Retina (tissue), 1 donor: ENCODE measurements at places on chromosomes 5 and 9.

DNA sequence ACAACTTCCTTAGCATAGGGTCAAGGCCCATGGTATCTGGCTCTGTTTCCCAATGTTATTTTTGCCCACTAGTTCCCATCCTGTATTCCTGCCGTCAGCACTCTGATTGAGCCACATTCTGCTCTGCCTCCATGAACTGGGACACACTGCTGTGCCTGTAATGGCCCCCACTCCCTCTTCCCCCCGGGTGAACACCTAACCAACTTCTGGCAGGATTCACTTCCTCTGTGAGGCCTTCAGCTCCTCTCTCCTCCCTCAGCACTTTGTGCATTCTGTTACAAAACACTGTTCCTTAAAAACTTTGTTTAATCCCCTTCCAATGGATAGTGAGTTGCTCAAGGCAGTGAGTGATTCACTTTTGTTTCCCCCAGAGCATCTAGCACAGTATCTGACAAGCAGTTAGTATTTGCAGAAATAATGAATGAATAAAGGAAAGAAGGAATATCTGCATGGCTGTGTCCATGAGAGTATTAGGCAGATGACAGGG is 183.6 kb downstream of the EFNA5 start:
- no peak for DNase-seq

GRCh38 chr9:91060520-91061343 is 259.1 kb downstream of the SYK start:
- DNase-seq, result no peak

DNA sequence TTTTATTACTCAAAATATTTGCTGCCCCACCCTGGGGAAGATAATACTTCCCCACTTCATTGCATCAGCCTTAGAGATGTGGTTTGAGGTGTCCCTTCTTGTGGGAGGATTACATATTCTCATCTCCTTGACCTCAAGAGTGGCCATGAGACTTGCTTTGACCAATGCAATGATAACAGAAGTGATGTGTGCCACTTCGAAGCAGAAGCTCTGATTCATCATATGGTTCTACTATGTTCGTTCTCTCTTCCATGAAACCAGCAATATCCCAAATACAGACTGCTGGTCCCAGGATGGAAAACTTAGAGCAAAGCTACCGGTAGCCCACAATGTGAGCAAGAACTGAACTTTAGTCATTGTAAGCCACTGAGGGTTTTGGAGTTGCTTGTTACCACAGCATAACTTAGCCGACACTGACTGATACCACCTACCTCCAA is 92.0 kb downstream of the THBS4 start:
- no peak for DNase-seq

DNA sequence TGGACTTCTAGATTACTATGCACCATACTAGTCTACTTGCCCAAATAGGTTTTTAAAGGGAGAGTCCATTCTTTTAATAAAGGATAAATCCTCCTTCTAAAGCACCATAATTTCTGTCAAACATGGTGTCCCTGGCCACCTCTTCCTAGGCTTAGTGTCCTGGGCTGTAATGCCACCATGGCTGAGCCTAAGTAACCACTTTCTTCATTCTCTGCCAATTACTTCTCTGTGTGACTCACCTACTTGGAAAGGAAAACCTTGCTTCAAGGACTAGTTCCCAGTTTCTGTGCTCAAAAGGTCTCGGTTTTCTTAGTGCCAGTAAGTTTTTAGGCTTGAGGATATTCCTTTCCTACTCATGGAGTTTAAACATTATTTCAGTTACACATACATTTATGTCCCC is 273.4 kb downstream of the DENND1A start:
- no peak for DNase-seq

DNA sequence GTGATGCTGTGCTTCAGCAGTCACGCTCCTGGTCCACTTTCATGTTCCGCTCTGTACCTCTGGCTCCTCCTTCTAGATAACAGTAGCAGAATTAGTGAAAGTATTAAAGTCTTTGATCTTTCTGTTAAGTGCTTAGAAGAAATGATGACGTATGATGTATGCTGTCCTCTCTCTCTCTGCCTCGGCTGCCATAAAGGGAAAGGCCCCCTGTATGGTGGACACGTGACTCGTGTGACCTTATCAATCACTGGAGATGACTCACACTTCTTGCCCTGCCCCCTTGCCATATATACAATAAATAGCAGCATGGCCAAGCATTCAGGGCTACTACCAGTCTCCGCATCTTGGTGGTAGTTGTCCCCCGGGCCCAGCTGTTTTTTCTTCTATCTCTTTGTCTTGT is 100.3 kb downstream of the SYK start:
- DNase-seq, result no peak

DNA sequence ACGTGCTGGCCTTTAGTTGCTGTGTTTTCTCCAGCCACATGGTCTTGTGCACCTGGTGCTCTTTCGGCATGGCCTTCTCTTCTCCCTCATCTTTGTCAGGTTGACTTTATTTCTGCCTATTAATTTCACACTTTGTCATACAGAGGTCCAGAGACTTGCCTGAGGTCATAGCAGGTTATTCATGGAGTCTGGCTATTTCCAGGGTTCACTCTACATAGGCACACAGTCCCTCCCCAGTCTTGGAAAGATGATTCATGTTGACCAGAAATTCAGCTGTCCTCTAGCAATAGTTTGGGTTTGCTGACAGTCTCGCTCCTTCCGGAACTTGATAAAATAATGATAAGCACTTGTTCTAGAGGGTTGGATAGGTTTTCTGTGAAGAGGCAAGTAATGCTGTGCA is 81.6 kb downstream of the ARHGAP26 start:
- DNase-seq, result no peak

GRCh38 chr5:179772351-179772750 is 21.4 kb upstream of the LTC4S start:
- no peak for DNase-seq

DNA sequence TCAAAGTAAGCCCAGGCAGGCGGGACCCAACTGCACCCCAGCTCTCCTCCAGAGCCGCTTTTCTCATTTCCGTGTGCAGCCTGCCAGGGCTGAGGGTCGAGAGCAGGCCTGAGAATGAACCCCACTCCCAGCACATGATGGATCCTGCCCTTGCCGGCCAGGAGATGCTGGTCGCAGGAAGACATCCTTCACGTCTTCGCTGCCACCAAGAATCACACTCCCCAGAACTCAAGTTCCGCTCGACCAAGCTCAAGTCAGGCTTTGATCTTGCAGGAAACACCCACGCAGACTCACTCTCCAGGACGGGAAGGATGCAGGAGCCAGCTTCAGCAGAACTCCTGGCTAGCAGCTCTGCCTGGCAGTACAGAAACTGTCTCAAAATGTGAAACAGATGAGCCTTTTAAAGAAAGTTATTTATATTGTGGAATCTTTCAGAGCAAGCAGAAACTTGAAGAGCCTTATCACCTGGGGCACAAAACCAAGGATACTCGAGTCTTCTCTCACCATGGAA is 102.4 kb downstream of the ROR2 start:
- DNase-seq, result no peak

- DNase-seq, result no peak
These were observed 461.8 kb downstream of the KIF4B start for GRCh38 chr5:155475318-155475717.

- no peak for DNase-seq
These were observed 213.4 kb upstream of the ADAMTSL1 start for GRCh38 chr9:18260521-18260920.

DNA sequence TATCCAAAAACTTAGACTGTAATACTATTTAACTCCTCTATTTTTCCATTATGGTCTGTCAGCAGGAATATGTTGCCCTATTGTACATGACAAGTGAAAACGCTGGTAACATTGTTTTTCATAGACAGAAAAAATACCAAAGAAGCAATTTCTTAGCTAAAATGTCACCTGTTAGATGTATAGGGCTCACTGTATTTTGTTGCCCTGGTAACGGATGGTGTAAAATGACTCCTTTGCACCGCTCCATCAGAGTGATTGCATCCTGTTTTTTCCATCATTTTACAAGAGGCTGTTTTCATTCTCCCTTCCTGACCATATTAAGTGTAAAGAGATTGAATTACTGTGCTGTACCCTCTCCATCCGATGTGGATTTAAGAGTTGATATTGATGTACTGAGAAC is 460.1 kb upstream of the TLE4 start:
- no peak for DNase-seq

GRCh38 chr5:9514968-9515367 is 30.9 kb downstream of the SEMA5A start:
- no peak for DNase-seq

DNA sequence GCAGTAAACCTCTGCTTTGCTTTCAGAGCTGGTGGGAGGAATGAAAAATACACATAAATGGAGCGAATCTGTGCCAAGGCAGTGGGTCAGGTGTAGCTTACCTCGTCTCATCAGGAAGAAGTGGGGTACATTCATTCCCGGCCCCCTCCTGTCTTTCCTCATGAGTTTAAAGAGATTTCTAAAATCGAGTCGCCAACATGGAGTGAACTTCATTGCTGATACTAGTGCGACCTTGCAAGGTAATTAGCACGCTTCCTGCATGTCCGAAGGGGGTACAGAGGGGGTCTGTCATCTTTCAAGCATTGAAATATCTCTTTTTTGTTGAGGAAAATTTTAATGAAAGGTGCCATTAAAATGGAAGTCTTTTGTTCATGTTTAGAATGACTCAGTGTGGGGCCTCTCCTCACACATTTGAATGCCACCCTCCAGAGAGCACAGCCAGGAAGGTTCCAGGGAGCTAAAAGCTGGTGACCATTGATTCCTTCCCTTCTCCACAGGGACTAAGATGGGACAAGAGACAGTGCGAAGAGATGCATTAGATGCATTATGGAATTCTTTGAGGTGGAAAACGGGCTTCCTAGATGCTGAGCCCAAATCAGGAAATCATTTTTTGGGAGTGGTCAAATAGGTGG is 114.2 kb downstream of the IRX1 start:
- peak; percentile 24 for DNase-seq

GRCh38 chr5:91283899-91284298 is 99.2 kb downstream of the ARRDC3 start:
- no peak for DNase-seq

DNA sequence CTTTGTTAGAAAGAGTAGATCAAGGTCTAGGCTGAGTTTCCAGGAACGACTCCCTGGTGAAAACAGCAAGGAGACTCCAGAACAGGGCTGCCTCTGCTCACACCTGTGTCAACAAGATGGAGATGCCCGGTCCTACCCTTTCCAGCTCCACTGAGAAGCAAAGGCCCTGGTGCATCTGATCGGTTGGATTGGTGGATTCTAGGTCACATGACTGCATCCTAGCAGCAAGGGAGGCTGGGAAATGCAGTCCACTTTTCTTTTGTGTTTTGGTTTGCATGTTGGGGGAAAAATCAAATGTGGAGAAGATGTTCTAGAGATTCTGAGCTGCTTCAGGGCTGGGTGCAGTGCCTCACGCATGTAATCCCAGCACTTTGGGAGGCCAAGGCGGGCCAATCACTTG is 82.0 kb upstream of the TRIO start:
- DNase-seq, result no peak

- no peak for DNase-seq
These were observed 21.8 kb upstream of the SLC12A7 start for GRCh38 chr5:1133510-1134201.

DNA sequence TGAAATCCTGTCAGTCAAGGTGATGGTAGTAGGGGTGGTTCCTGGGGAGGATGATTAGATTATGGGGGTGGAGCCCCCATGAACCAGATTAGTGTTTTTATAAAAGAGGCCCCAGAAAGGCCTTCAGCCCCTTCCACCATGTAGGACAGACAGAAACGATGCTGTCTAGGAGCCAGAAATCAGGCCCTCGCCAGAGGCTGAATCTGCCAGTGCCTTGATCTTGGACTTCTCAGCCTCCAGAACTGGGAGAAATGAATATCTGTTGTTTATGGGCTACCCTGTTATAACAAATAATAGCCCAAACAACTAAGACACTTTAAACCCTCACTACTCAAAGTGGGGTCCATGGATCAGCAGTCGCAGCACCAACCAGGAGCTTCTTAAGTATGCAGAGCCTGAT is 20.2 kb upstream of the FOXB2 start:
- DNase-seq, result no peak

DNA sequence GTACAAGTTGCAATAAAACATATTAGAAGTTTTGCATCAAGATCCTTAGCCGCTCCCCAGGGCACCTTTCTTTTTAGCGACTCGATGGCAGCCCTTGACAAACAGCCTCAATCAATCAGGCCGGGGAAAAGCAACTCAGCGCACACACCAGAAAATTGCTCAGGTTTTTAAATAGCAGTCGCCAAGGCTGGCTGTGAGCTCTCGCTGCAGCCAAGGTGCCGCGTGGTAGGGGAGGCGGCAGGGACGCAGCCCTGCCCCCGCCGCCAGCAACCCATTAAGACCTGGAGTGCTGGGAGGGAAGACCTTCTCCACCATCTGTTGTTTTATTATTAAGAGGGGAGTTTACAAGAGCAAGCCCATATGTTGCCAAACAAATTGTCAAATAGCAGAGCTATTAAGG is 22.6 kb downstream of the ASS1 start:
- peak; percentile 75 for DNase-seq

GRCh38 chr5:127898551-127899213 is 184.9 kb upstream of the SLC12A2 start:
- no peak for DNase-seq

DNA sequence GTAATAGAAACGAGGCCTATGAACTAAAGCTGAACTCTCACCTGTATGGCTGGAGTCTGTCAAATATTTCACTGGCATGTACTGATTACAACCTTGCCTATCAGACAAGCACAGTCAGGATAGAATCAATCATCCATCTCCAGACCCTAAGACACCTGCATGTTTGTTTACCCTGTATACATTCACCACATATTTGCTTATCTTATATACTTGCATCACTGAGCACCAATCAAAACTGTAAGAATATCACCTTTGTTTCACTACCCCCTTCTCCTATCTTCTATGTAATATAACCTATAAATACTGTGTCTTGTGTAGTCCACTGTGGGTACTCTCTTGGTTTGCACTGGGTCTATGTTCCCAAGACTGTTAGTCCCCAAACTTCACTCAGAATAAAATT is 1085.7 kb downstream of the TAF11L14 start:
- no peak for DNase-seq

- DNase-seq, result no peak
These were observed 276.8 kb downstream of the ADAMTS6 start for GRCh38 chr5:65204966-65205365.

GRCh38 chr5:160434022-160434531 is 12.4 kb downstream of the PTTG1 start:
- DNase-seq, result peak; percentile 79

- DNase-seq, result no peak
These were observed 644.2 kb upstream of the CDH9 start for GRCh38 chr5:27682600-27682999.

DNA sequence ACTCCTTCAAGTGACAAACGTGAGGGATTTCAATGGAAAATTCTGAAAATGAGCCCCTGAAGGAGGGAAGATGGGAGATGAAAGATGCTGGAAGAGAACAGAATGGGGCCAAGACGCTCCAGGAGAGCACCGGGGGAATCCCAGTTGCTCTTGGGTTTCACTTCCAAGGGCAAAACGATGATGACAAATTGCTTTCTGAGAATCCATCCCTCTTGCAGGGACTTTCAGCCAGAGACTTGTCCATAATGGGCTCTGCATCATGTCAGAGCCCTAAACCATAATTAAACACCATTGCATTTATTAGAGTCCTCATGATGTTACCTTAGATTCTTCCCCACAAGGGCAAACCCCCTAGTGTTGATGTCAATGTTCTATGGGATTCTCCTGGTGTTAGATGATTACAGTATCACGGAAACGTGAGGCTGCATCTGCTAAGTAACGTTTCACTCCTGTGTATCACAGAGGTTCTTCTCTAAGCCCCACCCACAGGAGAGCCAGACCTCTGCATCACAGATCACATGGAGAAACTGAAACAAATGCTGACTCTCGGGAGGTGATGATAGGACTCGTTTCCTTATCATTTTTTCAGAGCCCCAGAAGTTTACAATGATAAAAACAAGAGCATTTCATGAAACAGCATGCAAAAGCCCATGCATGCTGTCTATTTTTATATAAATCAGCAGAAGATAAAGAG is 114.4 kb downstream of the TENT4A start:
- no peak for DNase-seq

GRCh38 chr9:80437091-80437640 is 865.4 kb downstream of the TLE4 start:
- no peak for DNase-seq
